Central memory CD4-positive, alpha-beta T cell (primary cell): ENCODE measurements at places on chromosomes 13 and 19.

GRCh38 chr13:64054321-64054720 is 2638.7 kb upstream of the PCDH20 start:
- no peak for DNase-seq

DNA sequence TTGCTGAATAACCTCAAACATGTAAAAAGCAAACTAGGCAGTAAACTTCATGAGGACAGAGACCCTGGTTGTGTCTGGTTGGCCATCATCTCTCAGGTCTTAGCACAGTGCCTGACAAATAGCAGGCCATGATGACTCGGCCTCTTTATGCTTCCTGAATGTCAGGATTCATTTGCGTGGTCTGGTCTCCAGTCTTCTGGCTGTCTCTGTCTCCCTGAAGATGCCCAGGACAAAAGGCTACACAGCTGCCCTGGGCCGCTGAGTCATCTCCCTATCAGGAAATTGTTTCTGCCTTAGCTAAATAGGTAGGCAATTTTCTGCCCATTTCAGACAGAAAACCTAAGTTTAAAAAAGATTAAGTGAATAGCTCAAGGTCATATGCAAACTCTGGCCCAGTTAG is 84.1 kb upstream of the FNDC3A start:
- no peak for DNase-seq

- no peak for DNase-seq
Measured at GRCh38 chr13:48636550-48636949, 17.2 kb upstream of the CYSLTR2 start.

DNA sequence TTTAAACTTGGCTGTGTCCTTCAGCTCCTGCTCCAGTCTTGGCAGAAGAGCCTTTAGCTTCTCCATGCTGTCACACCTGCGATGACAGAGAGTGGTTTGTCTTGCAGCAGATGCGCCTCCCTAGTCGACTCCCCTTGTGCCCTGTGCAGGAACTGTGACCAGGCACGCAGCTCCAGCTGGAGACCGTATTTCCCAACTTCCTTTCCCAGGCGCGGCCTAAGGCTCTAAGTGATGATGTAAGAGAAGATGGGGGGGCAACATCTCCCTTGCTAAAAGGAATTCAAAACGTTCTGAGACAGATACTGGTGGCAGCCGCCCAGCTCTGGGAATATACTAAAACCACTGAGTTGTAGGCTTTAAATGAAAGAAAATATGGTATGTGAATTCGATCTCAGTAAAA is 16.3 kb downstream of the DCUN1D2 start:
- no peak for DNase-seq

DNA sequence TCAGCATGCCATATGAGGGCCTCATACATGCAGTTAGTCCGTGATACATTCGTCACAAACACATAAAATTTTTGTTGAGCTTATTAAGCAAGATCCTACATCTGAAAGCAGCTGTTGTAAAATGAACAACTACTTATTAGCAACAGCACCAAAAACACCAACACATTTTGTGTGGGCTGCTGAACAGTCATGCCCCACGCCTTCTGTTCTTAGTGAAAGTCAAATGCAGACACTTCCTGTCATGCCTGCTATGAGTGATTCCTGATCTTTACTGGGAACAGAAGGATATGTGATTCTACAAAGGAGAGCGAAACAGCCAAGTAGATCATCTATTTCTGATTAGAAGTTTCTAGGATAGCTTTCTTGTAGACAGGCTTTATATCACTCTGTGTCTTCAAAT is 4.2 kb upstream of the B3GLCT start:
- DNase-seq: no peak

DNA sequence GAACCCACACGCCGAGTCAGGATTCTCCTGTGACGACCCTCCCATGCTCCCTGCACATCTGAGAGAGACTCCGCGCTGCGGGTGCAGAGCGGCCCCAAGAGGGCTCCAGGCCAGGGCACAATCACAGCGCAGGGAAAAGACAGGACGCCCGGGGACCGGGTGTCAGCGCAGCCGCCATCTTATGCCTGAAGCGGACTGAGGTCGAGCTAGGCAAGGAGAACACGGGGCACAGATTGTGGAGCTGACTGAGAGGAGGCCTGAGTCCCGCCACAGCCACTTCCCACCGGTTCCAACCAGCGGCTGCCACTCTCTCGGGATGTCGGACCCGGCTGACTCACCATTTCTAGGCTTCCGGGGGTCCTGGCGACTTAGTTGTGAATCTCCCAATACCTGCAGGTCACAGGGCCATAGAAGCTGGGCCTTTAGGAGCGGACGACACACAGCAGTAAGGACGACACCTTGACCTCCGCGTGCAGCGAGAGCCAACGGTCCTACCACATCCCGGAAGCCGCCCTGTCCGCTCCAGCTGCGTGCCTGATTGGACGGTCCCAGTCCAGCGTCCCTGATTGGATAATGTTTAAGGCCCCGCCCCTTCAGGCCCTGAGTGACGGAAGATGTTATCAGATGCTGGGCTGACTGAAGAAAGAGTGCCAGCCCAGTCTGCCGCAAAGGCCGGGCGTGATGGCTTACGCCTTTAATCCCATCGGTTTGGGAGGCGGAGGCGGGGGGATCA is at the start of gene ZNF728:
Gene ZNF728 (minus strand): TSS at position 487 of the 733 bp plus-strand sequence. CDS start 146 bp downstream, at position 341.
- DNase-seq: no peak

DNA sequence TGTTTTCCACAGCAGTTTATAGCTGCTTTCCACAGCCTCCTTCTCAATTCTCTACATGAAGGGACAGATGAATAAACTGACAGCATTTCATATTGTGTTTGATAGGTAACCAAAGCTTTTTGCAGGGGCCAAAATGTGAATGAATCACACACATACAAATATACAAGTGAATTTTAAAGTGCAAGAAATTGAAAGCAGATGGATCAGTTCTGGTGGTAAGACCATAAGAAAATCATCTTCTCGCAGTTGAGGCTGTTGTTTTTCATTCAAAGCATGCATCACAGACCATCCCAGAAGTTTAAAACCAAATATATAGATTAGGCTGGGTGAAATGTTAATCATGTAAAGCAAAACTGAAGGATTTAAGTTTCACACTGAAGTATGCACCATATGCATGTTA is 1569.4 kb downstream of the PCDH9 start:
- DNase-seq: no peak

- DNase-seq: no peak
Measured at GRCh38 chr13:111572956-111573761, 252.7 kb downstream of the TEX29 start.

DNA sequence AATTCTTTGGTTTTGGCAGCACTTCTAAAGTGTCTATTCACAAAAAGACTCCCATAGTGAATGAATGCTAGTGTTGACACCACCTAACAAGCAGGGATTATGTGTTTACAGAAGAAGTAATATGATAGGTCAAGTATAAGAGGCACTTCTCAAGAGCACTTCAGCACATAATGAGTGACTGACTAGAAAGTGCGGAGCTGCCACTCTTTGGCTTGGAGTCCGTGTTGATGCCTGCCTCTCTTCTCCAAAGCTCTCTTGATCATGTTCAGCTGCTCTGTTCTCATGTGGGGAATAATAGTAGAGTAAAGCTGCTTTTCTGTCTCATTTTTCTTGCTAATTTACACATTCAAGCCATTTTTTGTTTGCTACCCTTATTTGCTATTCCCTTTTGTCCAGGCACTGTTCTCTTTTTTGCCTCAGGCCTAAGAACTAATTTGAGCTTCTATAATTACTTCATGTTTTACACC is 22.7 kb upstream of the MAB21L1 start:
- no peak for DNase-seq

DNA sequence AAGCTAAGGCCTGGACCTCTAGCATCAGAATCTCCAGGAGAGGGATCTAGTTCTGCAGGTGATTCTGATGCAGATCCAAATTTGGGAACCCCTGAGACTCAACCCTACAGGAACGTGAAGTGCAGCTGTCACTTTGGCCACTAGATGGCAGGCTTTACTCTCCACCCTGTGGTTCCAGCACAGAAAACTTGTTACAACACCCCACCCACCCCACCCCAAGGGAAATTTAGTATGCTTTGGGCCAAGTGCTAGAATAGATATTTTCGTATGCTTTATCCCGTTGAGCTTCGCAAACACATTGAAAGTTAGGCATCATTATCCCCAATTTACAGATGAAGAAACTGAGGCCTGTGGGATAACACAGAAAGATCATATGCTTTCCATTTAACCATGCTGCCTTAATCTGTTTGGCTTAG is 232.0 kb downstream of the B3GLCT start:
- peak; percentile 13 for DNase-seq

DNA sequence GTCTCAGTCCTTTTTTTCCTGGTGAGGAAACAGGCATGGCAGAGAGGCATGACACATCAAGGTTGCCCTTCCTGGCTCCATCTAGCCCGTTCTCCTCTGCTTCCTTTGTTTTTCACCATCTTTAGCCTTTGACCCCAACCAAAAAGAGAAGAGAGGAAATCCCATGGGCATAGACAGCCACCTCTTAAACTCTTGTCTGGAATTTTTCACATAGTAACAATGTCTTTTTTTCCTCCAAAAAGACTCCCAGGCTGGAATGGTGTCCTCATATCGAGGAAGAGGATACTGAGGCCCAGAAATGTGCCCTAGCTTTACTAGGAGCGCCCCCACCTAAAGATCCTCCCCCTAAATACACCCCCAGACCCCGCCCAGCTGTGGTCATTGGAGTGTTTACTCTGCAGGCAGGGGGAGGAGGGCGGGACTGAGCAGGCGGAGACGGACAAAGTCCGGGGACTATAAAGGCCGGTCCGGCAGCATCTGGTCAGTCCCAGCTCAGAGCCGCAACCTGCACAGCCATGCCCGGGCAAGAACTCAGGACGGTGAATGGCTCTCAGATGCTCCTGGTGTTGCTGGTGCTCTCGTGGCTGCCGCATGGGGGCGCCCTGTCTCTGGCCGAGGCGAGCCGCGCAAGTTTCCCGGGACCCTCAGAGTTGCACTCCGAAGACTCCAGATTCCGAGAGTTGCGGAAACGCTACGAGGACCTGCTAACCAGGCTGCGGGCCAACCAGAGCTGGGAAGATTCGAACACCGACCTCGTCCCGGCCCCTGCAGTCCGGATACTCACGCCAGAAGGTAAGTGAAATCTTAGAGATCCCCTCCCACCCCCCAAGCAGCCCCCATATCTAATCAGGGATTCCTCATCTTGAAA is at the start of gene GDF15:
Gene GDF15 (plus strand): TSS at position 484 of the 868 bp plus-strand sequence. CDS start 32 bp downstream, at position 516.
- DNase-seq: no peak

DNA sequence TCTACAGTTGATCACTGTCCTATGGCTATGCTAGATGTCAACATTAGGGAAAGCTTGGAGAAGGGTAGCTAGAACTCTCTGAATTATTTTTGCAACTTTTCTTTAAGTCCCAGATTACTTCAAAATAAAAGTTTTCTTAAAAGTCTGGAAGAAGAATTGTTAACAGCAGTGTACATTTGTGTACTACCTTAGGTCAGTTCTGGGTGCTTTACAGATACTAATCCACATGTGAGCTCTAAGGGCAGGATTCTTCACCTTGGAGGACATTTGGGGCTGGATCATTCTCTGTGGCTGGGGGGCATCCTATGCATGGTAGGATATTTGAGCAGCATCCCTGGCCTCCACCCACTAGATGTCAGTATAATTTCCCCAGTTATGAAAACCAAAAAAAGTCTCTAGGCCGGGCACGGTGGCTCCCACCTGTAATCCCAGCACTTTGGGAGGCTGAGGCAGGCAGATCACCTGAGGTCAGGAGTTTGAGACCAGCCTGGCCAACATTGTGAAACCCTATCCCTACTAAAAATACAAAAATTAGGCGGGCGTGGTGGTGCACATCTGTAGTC is 2.8 kb downstream of the BRME1 start:
- DNase-seq: peak; percentile 23

- DNase-seq: no peak
Measured at GRCh38 chr19:6032381-6032780, 54.4 kb upstream of the RANBP3 start.

DNA sequence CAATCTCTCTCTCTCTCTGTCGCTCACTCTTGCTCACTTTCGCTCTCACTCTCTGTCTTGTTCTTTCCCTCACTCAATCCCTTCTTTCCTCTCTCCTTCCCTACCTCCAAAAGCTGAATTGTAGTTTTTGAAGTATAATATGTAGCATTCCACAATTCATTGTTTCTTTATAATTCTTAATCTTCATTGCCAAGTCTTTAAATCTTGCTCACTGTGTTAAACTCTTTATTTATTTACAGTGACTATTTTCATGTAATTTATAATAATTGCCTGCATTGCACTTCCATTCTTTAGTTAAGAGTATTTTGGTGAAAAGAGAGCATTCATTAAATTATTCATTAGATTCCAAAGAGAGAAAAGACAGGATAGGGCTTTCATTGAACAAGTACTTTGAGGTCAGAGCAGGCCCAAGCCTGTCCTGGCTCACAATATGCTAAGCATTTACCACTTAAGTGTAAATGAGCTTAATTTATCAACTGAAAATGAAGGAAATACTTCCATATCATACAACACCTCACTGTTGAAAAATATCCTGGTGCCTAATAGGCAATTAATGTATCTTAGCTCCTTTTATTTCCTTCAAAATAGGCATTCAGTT is 257.4 kb upstream of the SLITRK1 start:
- DNase-seq: no peak

DNA sequence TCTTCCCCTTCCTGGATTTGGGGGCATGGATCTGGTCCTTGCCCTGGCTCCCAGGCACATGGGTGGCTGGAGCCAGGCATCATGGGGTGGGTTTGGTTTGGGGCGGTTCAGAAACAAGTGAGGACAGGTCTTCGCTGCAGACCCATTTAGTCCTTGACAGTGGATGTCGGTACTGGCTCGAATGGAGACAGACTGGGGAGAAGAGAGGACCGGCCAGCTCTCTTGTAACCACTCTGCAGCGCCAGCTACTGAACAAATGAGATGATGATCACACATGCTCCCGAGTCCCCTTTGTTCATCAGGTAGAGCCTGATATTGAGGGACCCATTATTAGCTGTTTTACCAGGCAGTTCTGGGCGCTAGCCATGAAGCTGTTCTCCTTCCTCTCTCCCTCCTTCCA is 64.5 kb downstream of the CHST8 start:
- DNase-seq: no peak
